ENCODE measurements at places on chromosomes 13 and 19. TPM values are rescaled to one million over a fixed set of nuclear protein-coding genes. Genes with fewer than 3 reads are reported as not detected.

- H3K4me3 ChIP-seq: no peak overlapping the region
- DNase-seq: no peak
- H3K4me1 ChIP-seq: no peaks in the 10 kb centered on the region
- no peaks in the 10 kb centered on the region for H3K27me3 ChIP-seq
- H3K36me3 ChIP-seq: no peaks in the 10 kb centered on the region
Observed at GRCh38 chr13:31943591-31943990, 88.0 kb upstream of the FRY start.

The C5AR2 gene
- polyA plus RNA-seq: 0.20 TPM

GRCh38 chr19:32349051-32349450, 3.6 kb downstream of the ZNF507 start:
- H3K4me1 ChIP-seq: peaks cover 9% of the 10 kb centered on the region
- peaks cover 10% of the 10 kb centered on the region for H3K36me3 ChIP-seq
- no peak for DNase-seq
- peak overlapping the region; percentile 46 for H3K27ac ChIP-seq
- H3K4me3 ChIP-seq: no peak overlapping the region

The STOML3 gene
- not detected for polyA plus RNA-seq

The KIR3DL2 gene
- polyA plus RNA-seq: not detected

GRCh38 chr19:35085947-35086346, 29.7 kb upstream of the FXYD3 start:
- no peak for DNase-seq
- no peaks in the 10 kb centered on the region for H3K27me3 ChIP-seq
- no peaks in the 10 kb centered on the region for H3K36me3 ChIP-seq

The FGF14 gene
- polyA plus RNA-seq: 0.59 TPM

DNA sequence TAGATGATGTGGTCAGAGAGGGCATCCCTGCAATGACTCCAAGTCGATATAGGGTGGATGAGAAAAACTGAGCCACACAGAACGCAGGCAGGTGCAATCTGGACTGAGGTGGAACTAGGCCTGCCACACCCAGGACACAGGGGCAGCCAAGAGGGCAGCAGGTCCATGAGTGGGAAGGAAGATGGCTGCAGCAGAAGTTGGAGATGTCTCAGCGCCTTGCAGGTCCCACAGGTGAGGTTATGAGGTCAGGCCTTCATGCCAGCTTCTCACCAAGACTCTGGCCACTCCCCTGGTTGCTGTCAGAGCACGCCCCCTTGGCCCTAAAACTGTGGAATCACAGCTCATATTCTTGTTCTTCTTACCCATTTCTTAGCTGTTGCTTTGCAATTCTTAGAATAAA, 147.7 kb upstream of the VSTM2B start:
- no peaks in the 10 kb centered on the region for H3K36me3 ChIP-seq
- no peaks in the 10 kb centered on the region for H3K4me1 ChIP-seq
- no peak for DNase-seq
- H3K27me3 ChIP-seq: no peaks in the 10 kb centered on the region
- no peak overlapping the region for H3K4me3 ChIP-seq

The SYNE4 gene
- not detected for polyA plus RNA-seq

- H3K4me3 ChIP-seq: no peak overlapping the region
- no peak overlapping the region for H3K27ac ChIP-seq
- H3K27me3 ChIP-seq: no peaks in the 10 kb centered on the region
- DNase-seq: no peak
- H3K36me3 ChIP-seq: no peaks in the 10 kb centered on the region
Observed at GRCh38 chr13:33169273-33169980, 116.1 kb downstream of the STARD13 start.

DNA sequence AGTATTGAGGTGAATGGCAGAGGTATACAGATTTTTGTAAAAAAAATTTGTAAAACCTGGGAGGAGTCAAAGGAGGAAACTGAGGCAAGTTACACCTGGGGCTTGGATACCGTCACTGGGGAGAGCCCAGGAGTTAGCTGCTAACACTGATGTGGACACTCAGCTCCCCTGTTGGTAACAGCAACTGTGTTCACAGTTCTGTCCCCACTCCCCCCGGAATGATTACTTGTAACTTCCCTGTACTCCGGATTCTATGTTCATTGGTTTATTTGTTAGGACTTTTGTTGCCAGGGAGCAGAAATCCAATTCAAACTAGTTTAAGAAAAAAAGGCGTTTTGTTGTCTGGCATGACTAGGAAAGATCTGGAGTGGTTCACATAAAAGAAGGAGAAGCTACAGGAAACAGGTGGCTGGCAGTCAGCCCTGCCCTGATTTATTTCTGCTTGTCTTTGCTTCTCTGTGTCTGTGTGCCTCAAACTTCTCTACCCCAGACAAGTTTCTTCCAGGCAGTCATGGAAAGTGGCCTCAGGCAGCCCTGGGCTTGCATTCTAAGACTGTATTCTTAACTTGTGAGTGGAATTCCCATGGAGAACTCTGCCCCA, 2.3 kb upstream of the GPR12 start:
- no peaks in the 10 kb centered on the region for H3K36me3 ChIP-seq
- no peak overlapping the region for H3K4me3 ChIP-seq
- no peak for DNase-seq
- H3K27me3 ChIP-seq: no peaks in the 10 kb centered on the region

GRCh38 chr13:24004971-24005370, 107.7 kb upstream of the C1QTNF9B start:
- H3K27me3 ChIP-seq: no peaks in the 10 kb centered on the region
- H3K4me1 ChIP-seq: no peaks in the 10 kb centered on the region
- H3K4me3 ChIP-seq: no peak overlapping the region
- H3K36me3 ChIP-seq: no peaks in the 10 kb centered on the region

GRCh38 chr13:41085961-41086585, 24.8 kb downstream of the WBP4 start:
- H3K36me3 ChIP-seq: no peaks in the 10 kb centered on the region
- no peaks in the 10 kb centered on the region for H3K27me3 ChIP-seq
- H3K27ac ChIP-seq: no peak overlapping the region
- DNase-seq: no peak

The NALCN gene
- polyA plus RNA-seq: 2.4 TPM
